Effector CD4-positive, alpha-beta T cell (primary cell): ENCODE measurements at places on chromosomes 3 and 15.

- no peak for DNase-seq
Observed at GRCh38 chr3:52468336-52468735, 12.9 kb downstream of the NISCH start.

GRCh38 chr3:6449099-6449498 is 411.8 kb upstream of the GRM7 start:
- no peak for DNase-seq

DNA sequence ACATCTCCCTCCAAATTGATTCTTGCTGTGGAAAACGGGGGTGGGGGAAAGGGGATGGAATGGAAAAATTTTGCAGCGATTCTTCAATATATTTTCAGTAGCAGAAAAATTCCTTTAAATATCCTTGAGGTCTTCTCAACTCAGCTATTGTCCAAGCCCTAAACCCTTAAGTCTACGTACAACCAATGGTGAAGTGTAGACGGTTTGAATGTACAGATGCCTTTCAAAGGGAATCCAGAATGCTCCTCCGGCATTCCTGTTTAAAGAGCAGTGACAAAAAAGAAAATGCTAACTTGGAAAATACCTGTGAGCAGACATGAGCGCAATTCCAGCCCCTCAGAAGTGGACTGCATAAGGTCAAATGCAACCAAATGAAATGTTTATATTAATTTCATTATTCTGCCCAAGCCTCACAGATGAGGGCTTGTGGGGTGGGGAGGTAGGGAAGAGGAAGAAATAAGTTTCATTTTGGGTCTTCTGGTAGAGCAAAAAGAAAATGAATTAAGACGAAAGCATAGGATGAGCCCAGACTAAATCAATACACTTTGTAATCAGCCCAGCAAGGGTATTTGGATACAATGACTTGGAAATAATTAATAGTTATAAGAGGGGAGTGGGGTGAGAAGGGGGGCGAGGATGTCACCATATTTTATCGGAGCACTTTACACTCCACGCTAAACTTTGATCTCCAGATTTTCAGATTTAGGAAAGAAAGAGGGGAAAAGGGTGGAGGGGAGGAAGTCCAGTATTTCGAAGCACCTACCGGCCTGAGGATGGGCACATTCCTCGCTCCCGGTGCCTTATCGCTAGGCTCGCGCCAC is 2.7 kb downstream of the FOXP1 start:
- DNase-seq, result no peak

- peak; percentile 52 for DNase-seq
Observed at GRCh38 chr15:55279746-55280351, 9.8 kb downstream of the RAB27A start.

GRCh38 chr3:109050591-109051167 is 67.3 kb downstream of the MORC1 start:
- no peak for DNase-seq

GRCh38 chr3:52439426-52440248 is 5.3 kb downstream of the SEMA3G start:
- no peak for DNase-seq

DNA sequence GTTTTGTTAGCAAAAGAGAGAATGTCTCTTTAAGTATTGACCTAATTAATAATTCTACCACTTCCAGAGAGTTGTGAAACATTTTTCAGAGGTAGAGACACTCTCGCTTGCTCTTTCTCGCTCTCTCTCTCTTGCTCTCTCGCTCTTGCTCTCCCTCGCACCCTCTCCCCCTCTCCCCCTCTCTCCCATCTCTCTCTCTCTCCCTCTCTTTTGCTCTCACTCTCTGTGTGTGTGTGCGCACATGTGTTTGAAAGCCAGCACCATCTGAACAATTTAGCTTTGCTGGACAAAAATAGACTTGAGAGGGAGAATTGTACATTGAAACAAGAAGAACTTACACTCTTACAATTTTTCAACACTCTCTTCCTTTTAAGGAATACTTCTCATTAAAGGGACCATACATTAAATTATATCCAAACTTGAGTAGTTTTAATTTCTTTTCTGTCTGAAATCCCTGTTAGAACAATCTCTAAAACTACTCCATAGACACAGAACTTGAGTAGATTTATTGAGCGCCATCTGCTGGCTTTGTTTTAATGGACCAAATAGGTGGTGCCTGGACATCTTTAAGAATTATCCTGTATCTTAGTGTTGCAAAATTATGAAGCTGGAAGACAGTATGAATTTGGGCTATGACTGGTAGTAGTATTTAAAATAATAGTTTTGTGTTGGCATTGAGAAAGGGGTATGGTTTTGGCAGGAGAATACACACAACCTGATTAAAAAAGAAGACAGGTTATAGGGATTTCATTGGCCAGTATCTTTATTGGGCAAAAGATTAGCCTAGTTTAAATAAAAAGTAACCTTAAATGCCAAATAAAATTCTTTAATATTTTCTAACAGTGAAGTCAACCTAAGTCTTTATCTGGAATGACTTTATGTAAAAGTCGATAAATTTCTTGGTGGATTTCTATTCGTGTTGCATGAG is 124.6 kb downstream of the AKAP13 start:
- peak; percentile 36 for DNase-seq

- no peak for DNase-seq
Observed at GRCh38 chr3:190995156-190995555, 132.7 kb upstream of the GMNC start.

DNA sequence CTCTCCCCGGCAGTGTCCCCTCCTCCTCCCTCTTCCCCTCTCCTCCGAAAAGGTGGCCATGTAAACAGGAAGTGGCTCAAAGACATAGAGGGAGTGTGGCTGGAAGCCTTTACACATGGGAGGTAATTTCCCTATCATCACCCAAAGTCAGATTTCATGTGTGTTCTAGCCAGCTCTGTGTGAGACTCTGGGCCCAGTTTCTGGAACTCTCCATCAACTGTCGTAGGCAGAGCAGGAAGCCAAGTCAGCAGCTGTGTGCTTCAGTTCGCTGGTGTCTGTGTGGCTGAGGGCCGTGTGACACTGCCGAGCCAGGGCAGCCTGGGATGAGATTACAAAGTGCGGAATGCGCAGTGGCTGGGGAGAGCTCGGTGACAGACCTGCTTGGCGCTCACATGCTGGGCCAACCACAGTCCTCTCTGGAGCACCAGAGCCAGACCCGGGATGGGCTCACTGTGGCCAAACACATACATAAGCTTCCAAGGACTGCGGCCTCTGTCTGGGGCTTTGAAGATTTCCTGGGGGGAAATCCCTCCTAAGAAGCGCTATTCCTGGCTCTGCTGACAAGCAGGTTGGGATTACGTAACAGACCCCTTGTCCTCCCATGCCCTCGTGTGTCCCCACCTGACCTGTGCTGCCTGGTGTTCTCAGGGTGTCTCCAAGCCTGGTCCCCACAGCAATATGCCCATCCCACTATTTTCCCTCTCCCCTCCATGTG is 50.7 kb downstream of the UMPS start:
- no peak for DNase-seq

- DNase-seq, result no peak
Observed at GRCh38 chr3:111338059-111338698, 203.8 kb upstream of the CD96 start.

DNA sequence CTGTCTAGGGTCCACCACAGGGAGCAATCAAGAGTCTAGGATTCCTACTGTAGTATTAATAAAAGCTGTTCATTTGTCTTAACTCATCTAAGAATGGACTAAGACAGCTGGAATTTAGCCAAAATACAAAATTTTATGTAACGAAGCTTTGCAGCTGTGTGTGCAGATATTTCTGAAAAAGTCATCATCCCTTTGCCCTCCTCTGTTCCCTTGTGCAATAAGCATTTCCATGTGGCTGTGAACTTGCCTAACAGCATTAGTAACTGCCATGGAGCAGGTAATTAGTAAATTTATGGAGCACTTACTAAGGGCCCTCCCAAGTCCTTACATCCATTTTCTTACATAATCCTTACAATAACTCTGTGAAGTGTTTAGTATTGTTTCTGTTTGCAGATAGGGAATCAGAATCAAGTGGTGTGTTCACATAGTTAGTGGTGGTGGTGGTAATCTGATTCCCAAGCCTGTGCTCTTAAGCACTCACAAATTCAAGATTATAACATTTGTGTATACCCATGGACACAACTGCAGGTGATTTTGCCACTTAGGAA is 114.5 kb downstream of the RARB start:
- no peak for DNase-seq

DNA sequence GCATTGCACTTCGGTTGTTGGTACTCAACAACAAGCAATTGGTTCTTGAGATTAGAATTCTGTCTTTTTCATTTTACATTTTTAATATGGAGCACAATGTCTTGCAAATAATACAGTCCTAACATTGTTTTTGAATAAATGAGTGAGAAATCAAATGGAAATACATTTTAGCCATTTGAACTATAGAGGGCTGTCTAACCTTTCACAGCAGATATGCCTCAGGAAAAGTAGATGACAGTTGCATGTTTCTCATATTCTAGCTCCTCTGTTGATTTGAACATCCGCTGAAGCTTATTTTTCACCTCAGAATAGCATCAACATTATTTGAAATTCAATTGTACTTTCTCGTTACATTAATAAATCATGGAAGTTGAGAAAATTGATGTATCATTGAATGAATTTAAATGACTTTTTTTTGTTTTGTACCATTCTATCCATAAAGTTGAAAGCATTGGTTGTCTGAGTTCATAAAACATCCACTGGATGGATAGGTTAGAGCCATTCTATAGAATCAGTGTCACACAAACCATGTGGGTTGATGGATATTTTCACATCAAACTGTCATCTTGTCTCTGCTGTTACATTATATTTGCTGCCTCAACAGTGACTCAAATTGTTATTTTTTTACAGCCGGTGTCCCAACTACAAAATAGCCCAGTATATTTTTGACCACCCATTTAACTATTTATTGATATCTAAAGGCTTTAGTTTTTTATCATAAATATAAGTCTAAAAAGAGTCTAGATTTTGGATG is 928.3 kb downstream of the NSUN3 start:
- DNase-seq, result no peak

GRCh38 chr3:27186013-27186412 is 183.2 kb downstream of the NEK10 start:
- no peak for DNase-seq

GRCh38 chr15:100026041-100026440 is 292.8 kb upstream of the LYSMD4 start:
- DNase-seq, result no peak

GRCh38 chr15:82139823-82140268 is 94.0 kb upstream of the MEX3B start:
- no peak for DNase-seq

DNA sequence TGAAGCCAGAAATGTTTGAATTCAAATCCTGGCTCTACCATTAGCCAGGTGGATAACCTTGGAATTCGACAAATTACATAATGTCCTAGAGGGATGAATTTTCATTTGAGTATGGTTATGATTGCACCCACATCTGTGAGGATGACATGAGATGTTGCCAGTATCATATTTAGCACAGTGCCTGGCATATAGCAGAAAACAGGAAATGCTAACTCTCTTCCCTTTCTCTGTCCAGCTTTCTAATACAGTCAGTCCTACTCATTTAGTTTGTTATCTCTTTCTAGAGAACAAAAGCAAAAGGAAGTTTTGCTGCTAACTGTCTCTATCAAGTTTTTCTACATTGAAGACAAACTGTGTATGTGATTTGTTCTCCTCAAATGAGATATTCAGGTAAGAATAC is 231.7 kb downstream of the CPNE4 start:
- DNase-seq, result no peak

- no peak for DNase-seq
Observed at GRCh38 chr3:177618873-177619733, 421.8 kb upstream of the TBL1XR1 start.

- no peak for DNase-seq
Observed at GRCh38 chr3:45936261-45936660, 7.0 kb upstream of the CXCR6 start.

DNA sequence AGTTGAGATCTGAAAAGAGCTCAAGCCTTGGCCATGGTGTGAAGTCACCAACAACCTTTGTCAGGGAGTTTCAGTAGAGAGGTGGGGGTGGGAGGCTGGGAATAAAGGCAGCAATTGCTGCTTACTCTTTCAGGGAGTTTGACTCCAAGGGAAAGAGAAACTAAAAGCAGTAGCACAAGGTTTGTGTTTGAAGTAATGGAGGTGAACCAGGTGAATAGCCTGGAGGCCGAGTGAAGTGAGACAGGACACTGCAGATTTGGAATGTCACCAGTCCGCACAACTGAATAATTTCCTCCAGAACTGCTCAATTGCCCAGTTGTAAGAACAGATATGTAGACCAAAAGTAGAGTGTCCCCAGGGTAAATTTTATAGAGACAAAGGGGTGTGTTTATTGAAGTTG is 44.1 kb downstream of the CD86 start:
- no peak for DNase-seq

DNA sequence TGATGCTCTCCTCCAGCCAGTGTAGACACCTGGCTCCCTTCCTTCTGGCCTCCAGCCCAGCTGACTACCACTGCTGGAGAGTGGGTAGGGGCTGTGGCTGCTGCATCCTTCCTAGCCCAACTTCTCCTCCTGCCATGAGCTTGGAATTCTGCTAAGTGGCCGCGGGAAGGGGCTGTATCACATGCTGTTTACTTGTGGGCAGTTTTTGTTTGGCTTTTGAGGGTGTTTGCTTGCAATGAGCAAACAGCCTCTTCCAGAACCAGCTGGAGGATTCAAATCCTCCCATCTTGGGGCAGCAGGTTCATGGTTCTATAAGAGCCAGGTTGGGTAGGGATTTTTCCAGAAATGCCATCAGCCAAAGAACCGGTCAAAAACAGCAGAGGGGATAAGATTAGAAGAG is 9.0 kb downstream of the GASK1A start:
- no peak for DNase-seq

DNA sequence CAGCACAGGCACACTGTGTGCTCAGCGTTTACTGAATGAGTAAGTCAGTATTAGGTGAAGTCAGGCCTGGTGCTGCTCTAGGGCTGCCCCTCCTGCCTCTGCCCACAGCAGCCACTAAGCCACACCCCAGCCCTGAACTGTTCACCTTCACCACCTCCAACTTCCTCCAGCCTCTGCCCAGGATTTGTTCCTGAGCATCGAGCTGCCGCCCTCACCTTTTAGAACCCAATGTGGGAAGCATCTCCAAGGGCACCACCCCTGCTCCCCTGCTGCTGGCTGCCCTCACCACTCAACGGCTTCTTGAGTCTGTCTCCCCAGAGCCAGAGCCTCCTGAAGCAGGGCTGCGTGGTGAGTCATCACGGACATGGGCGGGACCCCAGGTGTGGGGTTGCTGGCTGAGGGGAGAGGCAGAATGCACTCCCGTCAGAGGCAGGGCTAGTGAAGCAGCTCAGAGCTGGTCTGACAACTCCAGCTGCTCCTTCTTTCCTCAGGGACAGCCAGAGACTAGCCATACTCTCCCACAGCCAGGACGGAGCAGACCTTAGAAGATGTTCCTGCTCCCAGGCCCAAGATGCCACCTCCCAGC is 5.8 kb downstream of the HYAL2 start:
- DNase-seq, result peak; percentile 63
